ENCODE measurements at places on chromosomes 12 and 14.

DNA sequence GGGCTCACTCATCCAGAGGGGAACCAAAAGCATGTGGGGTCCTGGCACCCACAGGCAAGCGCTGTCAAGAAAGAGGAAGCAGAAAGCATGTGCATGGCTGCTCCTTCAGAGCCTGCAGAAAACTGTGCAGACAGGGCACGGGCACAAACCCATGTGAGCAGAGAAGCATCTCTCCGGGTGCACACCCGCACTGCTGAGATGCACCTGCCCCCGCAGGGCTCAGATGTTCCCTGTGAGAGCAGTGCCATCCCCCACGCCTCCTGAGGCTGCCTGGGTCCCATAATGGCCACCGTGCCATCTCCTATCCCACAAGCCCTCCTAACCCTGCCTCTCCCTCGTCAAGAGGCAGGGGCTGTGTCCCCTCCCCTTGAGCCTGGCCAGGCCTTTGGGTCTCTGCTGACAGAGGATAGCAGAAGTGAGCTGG is 32.3 kb upstream of the INF2 start:
- no peak for DNase-seq

GRCh38 chr14:96269359-96269710 is 13.3 kb downstream of the BDKRB1 start:
- DNase-seq = no peak

DNA sequence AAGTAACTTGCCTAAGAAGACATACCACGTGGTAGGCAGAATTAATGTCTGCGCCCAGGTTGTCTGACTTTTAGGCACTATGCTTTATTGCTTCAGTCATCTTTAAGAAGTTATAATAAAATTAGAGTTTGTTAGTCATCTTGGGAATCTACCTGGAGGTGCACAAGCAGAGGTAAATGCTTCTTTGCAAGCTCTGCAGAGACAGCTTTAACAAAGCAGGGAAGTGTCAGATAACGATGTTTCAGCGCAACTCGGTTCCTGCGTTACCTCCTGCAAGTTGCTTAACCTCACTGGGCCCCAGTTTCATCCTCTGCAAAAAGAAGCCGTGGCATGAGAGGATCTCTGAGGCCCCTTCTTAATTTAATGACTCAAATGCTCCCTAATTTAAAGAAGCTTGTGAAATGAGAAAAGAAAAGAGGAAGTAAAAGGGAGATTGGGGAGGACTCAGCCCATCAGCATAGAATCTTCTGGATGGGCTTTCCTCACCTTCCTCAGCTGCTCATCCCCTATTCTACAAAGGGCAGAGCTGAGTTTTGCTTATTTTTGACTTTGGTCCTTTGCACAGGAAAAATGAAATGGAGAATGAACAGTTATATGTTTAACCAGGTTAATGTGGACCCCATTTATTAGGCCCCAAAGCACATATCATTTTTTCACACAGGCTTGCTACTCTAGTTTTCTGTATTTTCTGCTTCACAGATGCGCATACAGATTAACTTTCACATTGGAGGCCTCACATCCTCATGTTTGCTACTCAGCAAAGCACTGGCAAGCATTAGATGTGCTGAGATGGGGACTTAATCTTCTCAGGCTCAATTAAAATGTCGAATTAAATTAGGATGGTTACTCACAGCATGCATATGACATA is 5.1 kb downstream of the ARHGDIB start:
- DNase-seq = no peak

GRCh38 chr14:53628732-53629430 is 327.7 kb downstream of the BMP4 start:
- DNase-seq = no peak

DNA sequence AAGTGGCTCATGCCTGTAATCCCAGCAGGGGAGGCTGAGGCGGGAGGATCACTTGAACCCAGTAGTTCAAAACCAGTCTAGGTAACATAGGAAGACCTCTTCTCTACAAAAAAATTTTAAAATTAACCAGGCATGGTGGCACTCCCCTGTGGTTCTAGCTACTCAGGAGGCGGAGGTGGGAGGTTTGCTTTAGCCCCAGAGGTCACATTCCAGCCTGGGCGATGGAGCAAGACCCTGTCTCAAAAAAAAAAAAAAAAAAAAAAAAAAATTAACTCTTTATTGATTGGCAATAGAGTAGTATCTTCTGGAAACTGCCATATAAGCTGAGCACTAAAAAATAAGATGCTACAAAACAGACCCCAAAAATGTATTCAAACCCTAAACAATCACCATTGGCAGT is 69.5 kb downstream of the LLPH start:
- no peak for DNase-seq

DNA sequence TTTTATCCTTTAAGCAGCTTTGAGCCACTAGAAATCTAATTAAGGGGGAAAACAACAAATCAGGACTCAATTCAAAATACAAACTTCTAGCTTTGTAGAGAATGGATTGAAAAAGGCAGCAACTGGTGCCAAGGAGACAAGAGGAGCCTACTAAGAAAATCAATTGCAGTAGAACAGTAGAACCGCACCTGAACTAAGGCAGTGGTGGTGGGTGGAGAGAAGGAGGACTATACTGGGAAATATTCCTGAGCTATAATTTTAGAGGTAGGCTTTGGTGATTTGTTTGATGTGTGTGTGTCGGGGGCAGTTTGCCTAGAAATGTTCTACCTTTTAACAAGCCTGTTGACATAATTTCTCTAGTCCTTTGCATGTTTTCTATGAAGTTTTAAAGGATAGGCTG is 270.9 kb upstream of the SYT10 start:
- no peak for DNase-seq

- no peak for DNase-seq
These were observed 22.2 kb downstream of the TMEM63C start for GRCh38 chr14:77203611-77204458.

DNA sequence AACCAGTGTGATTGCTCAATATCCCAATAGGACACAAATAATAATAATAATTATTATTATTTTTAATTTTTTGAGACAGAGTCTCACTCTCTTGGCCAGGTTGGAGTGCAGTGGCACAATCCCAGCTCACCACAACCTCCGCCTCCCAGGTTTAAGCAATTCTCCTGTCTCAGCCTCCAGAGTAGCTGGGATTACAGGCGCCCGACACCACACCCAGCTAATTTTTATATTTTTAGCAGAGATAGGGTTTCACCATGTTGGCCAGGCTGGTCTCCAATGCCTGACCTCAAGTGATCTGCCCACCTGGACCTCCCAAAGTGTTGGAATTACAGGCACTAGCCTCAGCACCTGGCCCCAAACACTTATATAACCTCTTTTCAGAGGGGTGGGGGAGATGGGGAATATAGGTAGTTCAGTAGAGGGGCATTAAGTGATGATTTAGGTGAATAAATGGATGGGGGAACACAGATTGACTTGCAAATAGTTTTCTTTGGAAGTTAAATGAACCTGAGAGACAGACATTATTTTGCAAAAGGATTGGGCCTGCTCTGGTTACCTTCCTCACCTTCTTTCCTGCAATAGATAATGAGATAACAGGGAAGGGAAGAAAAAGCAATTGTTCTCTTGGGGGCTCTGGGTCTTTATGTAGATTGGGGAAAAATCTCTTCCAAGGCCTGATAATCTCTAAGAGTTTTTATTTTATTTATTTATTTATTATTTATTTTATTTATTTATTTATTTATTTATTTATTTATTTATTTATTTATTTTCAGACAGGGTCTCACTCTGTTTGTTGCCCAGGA is 57.7 kb downstream of the RESF1 start:
- no peak for DNase-seq

DNA sequence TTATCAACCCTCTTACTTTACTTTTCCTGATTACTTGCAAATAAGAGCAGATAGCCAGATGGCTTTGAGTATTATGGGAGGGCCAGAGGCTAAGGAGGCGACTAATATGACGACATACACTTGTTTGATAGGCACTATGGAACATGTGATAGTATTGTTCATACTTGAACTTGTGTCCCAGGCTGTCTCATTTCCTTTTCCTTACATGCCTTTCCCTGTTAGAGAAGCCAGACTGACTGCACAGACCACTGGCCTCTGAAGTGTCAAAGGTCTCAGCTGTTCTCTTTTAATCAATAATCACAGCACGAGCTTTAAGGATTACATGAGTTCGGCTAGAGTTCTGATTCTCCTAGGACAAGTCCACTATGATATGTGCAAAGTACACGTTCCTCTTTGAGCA is 326.0 kb downstream of the PRKD1 start:
- DNase-seq = no peak

DNA sequence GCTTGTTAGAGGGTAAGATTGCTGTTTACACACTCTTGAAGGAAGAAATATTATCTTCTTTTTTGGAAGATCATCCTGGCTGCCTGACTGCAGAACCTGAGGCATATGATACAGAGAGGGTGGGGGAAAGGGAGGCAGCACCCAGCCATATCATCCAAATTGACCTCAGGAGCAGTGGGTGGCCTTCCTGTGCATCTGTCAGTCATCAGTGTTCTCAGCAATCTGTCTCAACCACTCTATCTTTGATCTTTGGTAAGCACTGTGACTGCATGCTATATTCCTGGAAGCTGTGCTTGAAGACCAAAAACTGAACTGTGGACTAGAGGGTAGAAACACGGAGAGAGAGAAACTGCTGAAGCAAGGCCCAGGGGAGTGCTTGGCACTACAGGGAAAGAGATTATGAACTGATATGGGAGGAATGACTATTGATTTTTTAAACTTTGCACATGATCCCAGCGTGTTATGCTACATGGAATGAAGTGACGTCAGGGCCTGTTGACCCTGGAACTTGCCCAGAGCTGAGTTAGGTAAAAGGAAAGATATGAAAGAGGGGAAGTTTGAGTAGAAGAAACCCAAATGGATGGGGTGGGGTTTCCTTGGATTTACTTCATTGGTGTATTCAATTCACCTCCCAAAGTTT is 171.5 kb downstream of the ASCL1 start:
- DNase-seq = no peak

DNA sequence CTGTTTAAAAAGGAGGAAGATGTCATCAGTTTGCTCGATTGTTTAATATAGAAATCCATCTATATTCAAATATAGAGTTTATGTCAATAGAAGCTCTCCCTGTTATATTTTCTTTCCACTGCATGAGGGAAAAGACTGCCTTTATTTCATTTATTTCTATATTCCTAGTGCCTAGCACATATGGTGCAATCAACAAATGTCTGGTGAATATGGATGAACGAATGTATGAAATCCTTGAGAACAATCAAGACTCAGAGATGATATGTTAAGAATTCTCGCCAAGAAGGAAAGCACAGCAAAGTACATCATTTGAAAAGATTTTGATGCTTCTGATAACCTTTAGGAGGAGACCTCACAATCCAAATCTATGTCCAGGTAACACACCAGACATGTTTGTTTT is 296.0 kb upstream of the LMO3 start:
- DNase-seq = no peak

DNA sequence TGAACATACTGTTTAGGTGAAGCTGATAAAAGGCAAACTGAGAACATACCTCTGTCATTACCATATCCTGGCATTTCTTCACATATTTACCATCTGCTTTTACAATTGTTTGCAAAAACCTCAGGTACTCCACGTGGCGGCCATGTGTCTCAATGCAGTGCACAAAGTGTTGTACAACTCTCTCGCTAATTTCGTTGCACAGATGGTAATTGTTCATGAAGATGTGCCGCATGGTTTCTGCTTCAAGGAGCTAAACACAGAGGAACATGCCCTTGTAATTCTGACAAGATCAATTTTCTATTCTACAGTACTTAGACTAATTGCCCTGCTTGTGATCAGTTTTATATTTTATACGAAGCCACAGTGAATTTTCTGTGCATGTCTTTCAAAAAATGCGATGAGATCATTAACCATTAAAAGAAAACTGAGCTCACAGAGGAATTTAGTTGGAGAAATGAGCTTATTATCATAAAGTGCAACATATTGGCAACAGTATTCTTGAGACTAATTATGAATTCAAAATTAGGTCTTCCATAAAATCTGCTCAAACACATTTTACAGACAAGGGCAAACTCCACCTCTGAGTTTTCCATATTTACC is 233.8 kb downstream of the ITPR2 start:
- DNase-seq = no peak

- peak; percentile 69 for DNase-seq
These were observed at the start of gene CD69 for GRCh38 chr12:9760699-9761418. CD69 (minus strand) TSS chr12:9760901; CDS start chr12:9760820, 81 bp downstream.

- DNase-seq = no peak
These were observed 14.4 kb downstream of the ERP27 start for GRCh38 chr12:14923944-14924343.

DNA sequence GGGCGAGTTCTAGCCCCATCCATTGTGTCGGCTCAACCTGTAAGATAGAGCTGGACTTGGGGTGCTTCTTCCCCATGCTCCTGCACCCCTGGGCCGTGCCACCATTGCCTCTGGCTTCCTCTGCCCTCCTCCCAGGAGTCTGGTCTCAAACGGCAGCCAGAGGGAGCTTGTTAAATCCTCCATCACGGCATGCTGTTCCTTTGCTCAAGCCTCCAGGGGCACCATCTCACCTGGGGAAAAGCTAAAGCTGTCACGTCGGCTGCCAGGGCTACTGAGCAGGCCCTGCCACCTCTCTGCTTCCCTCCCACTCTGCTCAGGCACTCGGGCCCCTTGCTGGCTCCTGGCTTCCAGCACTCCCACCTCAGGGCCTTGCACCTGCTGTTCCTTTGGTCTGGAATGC is 140.4 kb downstream of the RBM19 start:
- no peak for DNase-seq

DNA sequence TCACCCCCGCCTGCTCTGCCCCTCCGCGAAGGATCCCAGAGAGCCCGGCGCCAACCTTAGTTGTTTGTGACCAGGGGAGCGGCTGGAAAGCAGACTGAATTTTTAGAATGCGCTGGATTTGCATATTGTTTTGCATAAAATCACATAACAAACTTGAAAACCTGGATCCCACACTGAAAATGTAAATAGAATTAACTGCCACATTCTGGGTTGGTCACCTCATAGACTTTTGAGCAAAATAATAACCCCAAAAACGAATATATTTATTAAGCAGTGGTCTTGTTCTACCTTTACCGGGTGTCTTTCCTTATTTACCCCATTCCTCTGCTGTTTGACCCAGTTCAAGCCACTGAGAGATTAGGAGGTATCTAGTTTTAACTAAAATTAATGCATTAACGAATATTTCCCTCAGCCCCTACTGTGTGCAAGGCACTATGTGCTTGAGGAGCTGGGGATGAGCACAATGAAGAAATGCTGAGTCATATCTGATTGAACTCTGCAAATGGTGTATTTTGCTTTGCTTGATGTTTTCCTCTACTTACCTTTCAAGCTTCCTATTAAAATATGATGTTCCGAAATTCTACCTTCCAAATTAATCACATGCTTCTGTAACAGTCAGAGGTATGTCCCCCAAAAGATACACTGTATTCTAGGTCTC is 438 bp upstream of the EGLN3 start:
- DNase-seq = no peak

DNA sequence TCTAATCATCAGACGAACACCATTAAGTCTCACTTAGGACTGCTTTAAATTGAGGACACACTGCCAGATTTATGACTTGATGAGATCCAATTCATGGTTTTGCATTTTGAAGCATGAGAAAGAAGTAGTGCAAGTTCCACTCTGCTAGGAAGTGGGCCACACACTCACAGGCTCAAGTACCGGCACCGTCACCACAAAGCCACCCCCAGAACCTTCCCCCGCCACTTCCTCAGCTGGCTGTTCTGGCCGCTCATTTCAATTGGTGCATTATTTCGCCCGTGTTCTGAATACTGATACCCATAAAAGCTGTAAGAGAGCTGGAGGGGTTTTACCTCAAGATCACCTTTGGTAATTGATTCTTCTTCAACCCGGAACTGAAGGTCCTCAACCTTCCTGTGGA is 70.1 kb downstream of the CLIP1 start:
- DNase-seq = no peak

Measured in stimulated activated CD4-positive, alpha-beta T cell treated with anti-CD3 and anti-CD28 coated beads, TNF-alpha, amount 100 ng/mL, for 24 hours (primary cell).